ENCODE measurements at places on chromosomes 3 and 15. TPM values are rescaled to one million over a fixed set of nuclear protein-coding genes. Genes with fewer than 3 reads are reported as not detected.

DNA sequence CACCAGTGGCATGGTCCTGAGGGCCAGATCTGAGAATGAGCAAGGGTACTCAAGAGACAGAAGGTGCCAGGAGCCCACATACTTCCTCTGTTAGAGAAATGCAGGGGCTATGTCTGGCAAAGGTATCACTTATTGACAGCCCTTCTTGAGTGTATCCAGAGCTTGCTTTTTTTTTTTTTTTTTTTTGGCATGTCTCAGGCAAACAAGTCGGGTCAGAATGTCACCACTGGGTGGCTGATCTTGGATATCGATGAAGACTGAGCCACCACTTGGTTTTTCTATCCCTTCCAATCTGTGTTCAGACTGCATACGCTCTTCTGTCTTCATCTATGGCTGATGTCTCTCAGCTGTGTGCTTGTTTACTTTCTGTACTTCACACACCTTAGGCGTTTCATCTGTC lies 363.4 kb upstream of the C2CD4B start:
- DNase-seq = no peak

- no peak for DNase-seq
Measured at GRCh38 chr3:131193641-131194238, 167.1 kb downstream of the NEK11 start.

DNA sequence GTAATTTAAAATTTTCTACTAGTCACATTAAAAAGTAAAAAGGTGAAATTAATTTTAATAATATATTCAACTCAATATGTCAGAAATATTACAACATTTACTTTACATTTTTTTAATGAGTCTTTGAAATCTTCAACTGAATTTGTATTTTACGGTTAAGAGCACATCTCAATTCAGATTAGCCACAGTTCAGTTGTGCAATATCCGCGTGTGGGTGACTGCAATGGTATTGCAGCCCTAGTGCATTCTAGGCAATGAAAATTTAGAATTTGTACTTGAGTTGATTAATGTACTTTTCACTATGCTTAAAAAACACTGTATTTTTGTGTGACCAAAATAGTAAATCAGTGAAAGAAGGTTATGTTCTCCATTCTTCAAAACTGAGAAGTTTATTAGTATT lies 57.3 kb downstream of the CEP63 start:
- no peak for DNase-seq

GRCh38 chr3:129282727-129283327 lies 4.2 kb downstream of the HMCES start:
- no peak for DNase-seq

- no peak for DNase-seq
Measured at GRCh38 chr3:69848113-69848512, 108.8 kb downstream of the MITF start.

The TEX55 gene
- total RNA-seq = not detected

The TPRG1 gene
- 0.37 TPM for total RNA-seq

The AADACL2 gene
- total RNA-seq = not detected

DNA sequence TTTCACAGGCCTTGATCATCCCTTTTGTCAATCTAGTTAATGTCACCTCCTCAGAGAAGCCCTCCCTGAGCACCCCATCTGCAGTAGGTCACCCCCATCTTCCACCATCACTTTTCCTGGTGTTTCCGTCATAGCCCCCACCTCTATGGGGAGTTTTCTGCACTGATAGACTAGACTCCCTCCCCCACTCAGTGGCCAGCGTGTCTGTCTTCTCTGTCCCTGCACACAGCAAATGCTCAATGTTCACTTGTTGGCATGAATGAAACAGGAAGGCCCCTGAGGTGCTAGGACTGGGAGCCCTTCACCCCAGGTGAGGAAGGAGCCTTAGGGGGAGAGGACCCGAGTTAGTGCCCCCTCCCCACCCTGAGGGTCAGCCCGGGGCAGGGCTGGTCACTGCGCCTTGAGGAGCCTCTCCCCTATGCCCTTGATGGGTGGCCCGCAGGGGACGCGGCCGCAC lies 15.8 kb upstream of the FANCD2 start:
- DNase-seq = no peak

The GABRR3 gene
- not detected for total RNA-seq

The MYD88 gene
- total RNA-seq = 19.7 TPM

GRCh38 chr3:123385001-123385401 lies 63.9 kb downstream of the ADCY5 start:
- no peak for DNase-seq

GRCh38 chr3:131217296-131217741 lies 164.3 kb upstream of the NUDT16 start:
- DNase-seq = no peak

The LRRC2 gene
- total RNA-seq = 6.4 TPM

The STAB1 gene
- 1.9 TPM for total RNA-seq
